ENCODE measurements at places on chromosomes 1 and 21.

- DNase-seq: no peak
Measured at GRCh38 chr1:45442272-45442671, 48.7 kb downstream of the TESK2 start.

DNA sequence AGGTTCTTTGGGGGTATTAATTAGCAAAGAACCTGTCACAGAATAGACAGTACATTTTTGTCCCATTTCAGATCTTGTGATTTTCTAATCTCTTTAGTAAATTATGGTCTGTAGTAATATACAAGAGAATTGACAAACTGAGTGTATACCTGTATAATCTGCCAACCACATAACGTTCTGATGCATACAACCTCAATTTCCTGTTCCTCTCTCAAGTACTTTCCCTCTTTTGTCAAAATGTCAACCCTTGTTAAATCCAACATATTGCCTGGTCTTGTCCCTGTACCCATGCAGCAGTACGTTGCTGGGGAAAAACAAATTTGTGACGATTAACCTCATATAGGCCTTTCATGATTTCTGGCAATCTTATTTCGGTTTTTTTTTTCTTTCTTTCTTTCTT is 1.1 kb downstream of the ARV1 start:
- no peak for DNase-seq

DNA sequence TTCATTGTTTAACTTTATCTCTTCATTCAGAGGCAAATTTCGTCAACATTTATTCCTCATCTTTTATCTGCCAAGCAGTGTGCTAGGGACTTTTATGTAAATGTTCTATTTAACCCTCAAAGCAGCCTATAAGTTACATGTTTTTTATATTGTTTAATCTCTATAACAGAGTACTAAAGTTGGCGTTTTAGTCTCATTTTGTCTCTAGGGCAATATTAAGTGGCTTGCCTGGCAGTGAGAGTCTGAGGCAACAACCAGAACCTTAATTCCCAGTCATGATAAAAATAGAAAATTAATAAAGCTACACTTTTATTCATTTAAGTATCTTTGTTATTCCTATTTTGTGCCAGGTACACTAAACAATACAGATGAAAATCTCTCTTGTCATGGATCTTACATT is 994.3 kb upstream of the ADGRL2 start:
- no peak for DNase-seq

DNA sequence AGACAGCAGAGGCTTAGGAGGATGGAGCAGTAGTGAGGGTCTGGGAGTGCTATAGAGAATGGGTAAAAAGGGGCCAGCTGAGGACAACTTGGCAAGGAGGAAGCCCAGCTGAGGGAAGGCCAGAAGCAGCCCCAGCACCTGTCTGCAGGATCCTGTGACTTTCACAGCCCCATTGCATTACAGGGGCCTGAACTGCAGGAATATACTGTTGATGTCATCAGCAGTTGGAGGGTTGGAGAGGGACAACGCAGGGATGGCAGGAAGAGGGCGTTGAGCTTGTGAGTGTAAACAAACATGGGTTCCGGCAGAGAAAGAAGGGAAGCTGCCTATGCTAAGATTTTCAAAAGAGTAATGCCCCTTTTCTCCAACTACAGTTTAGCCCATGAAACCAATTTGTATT is 628.5 kb downstream of the SMYD3 start:
- DNase-seq: no peak

GRCh38 chr1:15261155-15262002 is 14.4 kb downstream of the FHAD1 start:
- no peak for DNase-seq

- no peak for DNase-seq
Measured at GRCh38 chr21:35095859-35096291, 46.8 kb upstream of the RUNX1 start.

GRCh38 chr1:93081716-93082115 is 2.6 kb downstream of the MTF2 start:
- no peak for DNase-seq

DNA sequence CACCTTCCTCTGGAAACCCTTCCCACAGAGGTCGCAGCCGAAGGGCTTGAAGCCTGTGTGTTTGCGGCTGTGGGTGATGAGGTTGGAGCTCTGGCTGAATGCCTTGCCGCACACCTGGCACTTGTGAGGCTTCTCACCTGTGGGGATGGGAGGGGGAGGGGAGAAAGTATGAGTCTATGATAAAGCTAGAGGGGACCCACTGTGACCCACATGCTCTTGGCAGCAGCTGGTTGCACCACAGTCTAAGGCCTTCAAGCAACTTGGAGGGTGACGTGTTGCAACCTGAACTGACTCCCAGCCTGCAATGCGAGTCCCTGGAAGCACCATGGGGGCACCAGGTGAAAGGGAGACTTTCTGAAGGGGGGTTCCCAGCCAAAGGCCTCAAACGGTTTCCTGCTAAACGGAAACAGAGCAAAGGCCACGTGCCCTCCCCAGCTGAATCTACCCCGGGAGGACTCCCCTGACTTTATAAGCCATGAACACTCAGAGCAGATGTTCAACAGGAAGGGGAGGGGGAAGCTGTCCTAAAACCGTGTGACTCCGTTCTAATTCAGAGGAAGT is 10.6 kb downstream of the GFI1 start:
- DNase-seq: no peak

GRCh38 chr1:1436630-1437032 is 1.1 kb downstream of the VWA1 start:
- no peak for DNase-seq

DNA sequence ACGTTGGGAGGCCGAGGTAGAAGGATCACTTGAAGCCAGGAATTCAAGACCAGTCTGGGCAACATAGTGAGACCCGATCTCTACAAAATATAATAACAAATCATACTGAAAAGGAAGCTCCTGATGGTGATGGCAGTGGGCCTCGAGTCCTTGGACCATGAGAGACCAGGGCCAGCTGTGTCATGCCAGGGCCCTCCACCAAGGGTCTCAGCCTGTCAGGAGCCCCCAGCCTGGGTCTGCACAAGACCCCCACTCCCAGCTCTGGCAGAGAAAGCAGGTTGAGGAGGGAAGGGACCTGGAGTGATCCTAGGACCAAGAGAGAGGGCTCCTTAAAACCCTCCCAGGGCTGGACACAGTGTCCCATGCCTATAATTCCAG is 6.7 kb upstream of the CTRC start:
- no peak for DNase-seq
